T-helper 2 cell treated with Interferon-gamma antibody and Interleukin-4, amounts not matched to agents 100 ng/mL and 5 ng/mL, for 36 hours (primary cell): ENCODE measurements at places on chromosomes 5 and 9. TPM values are rescaled to one million over a fixed set of nuclear protein-coding genes. Genes with fewer than 3 reads are reported as not detected.

The MYMK gene
- not detected in 2 replicates for total RNA-seq

The NRARP gene
- total RNA-seq: 1.5 and 1.7 TPM in 2 replicates

The IGFBPL1 gene
- 0.20 TPM in 1 of 2 replicates, not detected in the other for total RNA-seq

The GPBP1 gene
- 79.7 and 90.0 TPM in 2 replicates for total RNA-seq

The ITK gene
- total RNA-seq: 184 and 197 TPM in 2 replicates

The SURF6 gene
- total RNA-seq: 17.9 and 19.0 TPM in 2 replicates

The DCAF12 gene
- total RNA-seq: 53.2 and 54.0 TPM in 2 replicates

The SHOC1 gene
- total RNA-seq: not detected in 2 replicates

The CDH12 gene
- not detected in 2 replicates for total RNA-seq

The DNAI1 gene
- total RNA-seq: not detected in 2 replicates

The EQTN gene
- not detected in 2 replicates for total RNA-seq
